ENCODE measurements at places on chromosomes 5 and 9.

- no peak for DNase-seq
Observed at GRCh38 chr9:7967851-7968250, 168.3 kb upstream of the DMAC1 start.

GRCh38 chr9:136545692-136545964 lies 220 bp downstream of the NOTCH1 start:
- no peak for DNase-seq

- no peak for DNase-seq
Observed at GRCh38 chr5:159449925-159450324, 119.6 kb upstream of the IL12B start.

- DNase-seq, result no peak
Observed at GRCh38 chr5:176639981-176640380, 7.3 kb upstream of the TSPAN17 start.

DNA sequence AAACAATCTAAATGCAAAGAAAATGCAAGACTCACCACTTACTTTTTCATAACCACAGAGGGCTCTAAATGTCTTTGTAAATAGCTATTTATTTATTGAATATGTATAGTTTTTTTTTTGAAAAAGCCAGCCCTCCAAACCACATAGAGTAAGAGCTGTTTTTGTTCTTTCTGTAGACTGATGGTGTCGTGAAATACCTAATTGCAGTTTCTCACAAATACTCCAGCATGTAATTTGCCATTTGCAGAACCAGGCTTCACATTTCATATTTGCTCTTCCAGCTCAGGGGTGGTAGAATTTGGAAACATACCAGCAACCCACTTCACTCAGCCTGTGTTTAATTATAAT lies 159.8 kb downstream of the TMC1 start:
- no peak for DNase-seq

- DNase-seq, result no peak
Observed at GRCh38 chr5:143488381-143488780, 84.9 kb upstream of the NR3C1 start.

DNA sequence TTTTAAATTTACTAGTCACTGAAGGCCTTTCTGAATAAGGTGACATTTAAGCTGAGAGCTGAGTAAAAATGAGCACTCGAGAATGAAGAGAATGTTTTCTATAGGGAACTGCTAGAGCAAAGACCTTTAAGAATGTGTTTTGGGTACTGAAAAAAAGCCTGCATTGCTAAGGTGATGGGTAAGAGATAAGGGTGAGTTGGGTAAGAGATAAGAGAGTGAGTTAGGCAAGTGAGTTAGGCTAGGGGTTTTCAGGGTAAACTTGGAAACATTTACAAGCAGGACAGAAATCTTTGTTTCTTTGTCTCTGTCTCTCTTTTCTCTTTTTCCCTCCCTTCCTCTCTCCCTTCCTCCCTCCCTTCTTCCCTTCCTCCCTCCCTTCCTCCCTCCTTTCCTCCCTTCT lies 5.6 kb downstream of the RAD23B start:
- no peak for DNase-seq

- DNase-seq, result peak; percentile 54
Observed at GRCh38 chr5:176379881-176380280, 8.5 kb downstream of the NOP16 start.

Data from AML-193 (cell line).